Activated naive CD8-positive, alpha-beta T cell treated with anti-CD3 and anti-CD28 coated beads, Interleukin-2, amount 50 U/mL, for 16 hours (primary cell): ENCODE measurements at places on chromosomes 2 and 18.

DNA sequence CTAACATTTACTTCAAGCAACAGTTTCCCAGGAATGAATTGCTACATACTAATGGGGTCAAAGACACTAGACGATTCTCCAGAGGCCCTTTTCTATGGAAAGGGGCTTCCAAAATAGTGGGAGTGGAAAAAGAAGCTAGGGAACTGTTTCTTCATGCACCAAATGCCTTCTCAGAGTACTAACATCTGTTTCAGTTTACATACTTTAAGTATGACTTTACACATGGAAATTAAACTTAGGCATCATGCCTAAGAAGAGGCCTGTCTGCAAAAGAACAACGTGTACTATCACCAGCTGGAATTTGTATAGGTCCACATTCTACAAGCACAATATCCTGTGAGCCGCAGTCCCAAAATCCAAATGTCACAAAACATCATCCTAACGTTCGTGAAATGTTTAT lies 29.4 kb upstream of the WDR75 start:
- DNase-seq: no peak

GRCh38 chr2:166148500-166149400 lies 20.9 kb upstream of the SCN1A start:
- no peak for DNase-seq

DNA sequence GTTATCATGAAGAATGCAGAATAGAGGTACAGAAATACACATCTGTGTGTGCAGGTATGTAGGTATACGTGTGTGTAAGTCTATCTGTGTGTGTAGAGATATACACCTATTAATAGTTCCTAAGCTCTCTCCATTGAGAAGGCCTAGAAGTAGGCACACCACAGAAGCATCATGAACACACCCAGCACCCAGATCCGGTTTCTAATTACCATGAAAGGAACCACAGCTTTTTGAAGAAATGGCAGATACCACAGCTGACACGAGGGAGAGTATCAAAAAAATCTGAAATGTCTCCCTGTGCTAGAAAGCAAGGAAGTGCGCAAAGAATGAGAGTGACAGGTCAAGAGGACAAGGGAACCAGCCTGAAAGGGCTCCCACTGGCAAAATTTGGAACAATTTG lies 27.7 kb upstream of the AP1S3 start:
- DNase-seq: no peak

DNA sequence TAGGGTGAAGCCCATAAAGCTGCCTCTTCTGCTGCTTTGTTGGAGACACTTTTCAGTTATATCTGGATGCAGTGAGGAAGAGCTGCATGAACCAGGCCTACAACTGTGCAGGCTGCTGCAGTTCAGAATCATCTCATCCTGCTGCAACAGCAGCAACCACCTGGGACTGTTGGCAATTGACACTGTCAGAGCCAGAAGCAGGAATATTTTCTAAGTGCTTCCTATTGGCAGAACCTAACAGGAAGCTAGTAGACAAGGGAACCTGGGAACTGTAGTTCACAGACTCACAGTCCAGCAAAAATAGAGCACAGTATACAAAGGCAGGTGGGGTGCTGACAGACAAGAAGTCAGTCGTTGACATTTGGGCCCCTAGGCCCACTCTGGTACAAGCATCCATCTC lies 452.9 kb upstream of the SPRED2 start:
- no peak for DNase-seq

GRCh38 chr2:44692821-44693220 lies 248.7 kb upstream of the SIX3 start:
- DNase-seq: no peak

DNA sequence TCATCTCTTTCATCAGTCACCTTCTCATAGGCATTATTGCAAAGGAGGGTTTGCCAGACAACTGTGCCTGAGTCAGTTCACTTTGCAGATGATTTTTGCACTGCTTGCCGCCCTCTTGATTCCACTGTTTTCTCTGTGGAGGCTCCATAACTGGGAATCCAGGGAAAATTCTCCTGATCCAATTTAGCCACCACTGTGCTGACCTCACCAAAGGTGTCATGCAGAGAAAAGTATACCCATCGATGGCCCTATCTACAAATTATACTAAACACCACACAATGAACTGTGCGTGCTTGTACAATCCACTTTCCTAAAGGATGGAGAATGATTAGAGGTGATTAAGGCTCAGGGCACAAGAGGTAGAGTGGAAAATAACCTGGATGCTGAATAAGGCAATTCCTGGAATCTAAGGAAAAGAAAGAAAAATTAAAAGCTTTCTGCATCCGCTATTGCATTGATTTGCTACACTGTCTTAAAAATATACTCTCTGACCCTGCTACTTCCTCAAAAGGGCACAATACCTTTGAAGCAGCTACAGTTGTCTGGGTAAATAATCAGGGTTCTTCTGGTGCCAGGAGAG lies 409.4 kb downstream of the RIT2 start:
- no peak for DNase-seq

DNA sequence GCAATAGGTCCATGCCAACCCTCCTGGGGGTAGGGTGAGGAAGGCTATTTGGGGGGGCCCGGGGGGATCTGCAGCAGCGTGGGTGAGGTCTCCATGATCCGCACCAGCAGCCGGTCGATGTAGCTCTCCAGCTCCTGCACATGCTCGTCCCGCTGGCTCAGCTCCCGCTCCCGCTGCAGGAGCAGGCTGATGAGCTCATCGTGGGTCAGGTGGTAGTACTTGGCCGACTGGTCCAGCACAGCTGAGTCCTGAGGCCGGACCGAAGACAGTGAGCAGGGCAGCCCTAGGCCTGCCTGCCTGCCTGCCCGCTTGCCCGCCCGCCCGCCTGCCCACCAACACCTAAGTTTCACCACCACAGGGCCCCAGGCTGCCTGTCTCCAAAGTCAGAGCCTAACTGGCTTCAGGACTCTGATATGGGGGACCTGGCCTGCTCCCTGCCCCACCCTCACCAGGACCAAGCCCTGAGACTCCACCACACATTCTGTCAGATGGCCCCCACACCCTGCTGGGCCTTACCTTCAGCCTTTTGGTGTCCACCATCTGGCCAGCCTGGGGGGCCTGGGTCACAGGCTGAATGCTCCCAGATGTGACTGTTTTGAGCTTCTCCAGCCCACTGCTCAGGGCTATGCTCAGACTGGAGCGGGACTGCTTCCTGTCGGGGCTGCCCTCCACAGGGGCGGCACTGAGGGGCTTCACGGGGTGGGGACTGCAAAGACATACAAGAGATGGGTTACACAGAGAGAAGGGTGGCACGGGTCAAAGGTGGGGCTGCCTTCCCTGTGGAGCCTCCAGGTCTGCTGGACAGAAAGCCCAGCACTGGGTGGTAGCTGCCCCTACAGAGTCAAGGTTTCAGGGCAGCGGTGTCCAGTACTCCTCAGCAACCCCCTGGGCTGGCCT lies 4.2 kb upstream of the SFXN5 start:
- DNase-seq: no peak

DNA sequence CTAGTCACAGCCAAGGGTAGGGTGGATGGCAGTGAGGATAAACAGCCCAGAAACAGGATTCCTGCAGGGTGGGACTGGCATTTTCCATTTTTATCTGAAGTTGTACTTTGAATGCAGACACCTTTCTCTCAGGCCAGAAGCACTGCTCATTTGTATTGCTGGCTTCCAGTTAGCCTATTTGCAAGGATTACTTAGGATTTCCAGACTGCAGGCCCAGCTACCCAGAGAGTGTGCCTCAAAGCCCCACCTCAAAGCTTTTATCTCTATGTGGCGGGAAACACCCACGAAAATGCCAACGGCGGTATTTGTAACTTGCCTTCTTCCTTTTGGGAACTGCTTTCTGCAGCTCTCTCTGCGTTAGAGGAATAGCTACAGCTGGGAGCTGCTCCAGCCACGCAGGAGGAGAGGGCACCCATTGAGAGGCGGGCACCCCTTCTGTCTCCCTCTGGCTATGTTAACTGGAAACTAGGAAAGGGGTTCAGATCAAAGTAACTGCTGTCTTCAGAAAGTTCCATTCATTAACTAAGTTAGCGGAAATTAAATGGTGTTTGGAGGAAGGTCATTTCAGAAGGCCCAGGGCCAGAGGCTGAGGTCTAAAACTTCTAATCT lies 144.9 kb downstream of the TGIF1 start:
- no peak for DNase-seq

DNA sequence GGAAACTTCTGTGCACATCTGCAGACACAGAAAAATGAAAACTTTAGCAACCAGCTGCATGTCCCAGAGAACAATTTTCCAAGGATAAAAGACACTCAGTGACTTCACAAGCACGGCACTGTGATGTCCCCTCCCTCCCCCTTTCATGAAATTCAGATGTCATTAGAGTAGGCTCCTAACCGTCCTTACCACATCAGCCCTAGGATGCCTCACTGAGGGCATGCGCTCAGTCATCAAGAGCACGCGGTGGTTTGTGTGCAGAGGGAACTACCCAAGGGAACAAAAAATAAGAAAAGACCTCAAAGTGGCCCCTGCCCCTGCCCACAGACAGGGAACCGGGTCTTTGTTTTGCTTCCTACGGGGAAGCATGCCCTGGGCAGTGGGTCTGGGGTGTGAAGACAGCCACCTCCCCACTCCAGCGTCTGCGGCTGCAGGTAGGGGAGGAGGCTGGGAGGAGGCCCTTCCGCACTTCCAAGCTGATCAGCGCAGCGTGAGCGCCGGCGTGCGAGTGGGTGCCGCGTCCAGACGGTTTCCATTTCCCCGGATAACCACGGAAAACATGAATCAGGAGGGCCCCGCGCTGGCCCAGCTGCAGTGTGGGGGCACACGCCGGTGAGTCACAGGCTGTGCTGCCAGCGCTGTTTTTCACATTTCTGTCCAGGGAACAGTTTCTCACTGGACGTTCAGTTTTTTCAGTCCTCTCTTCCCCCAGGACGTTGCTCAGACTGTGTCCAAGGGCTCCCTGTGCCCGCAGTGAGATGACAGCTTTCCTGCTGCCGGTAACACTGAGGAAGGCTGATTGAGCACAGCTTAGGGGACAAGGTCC lies 70.6 kb downstream of the COPS8 start:
- peak; percentile 38 for DNase-seq

GRCh38 chr2:217208867-217209266 lies 349.0 kb upstream of the TNP1 start:
- DNase-seq: no peak

DNA sequence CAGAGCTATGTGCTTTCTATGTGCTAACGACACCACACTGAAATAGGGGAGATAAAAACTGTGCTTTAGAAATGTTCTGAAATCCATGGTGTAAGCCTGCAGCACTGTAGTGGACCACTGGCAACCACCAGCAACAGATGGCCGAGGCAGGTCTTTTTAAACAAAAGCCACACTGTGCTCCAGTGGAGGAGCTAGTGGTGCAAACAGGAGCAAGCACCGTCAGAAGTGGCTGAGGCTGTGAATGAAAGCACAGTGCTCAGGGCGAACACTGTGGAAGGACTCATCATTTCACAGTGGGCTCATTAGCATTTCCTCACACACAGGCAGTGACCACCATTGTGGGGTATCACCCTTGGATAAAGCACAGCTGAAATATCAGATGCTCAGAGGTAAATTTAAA lies 22.9 kb upstream of the MTX2 start:
- DNase-seq: no peak

DNA sequence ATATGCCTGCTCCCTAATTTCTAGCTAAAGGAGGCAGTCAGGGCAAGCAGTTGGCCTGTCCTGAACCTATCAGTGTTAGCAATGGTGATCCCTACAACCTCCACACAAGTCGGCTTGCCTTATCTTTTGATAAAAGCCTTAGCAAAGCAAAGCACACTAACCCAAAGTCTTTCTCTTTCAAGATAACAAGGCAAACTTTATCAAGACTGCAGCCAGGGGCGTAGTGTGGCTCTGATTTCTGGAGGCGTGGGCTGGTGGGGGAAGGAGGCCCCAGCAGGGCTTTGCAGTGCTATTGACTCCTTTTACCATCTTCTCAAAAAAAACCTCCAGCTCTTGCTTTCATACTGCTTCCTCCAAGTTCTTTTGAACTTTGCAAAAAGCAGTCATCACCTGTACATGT lies 40.2 kb upstream of the LAMA1 start:
- DNase-seq: no peak

GRCh38 chr18:8657873-8658470 lies 47.4 kb upstream of the MTCL1 start:
- no peak for DNase-seq

DNA sequence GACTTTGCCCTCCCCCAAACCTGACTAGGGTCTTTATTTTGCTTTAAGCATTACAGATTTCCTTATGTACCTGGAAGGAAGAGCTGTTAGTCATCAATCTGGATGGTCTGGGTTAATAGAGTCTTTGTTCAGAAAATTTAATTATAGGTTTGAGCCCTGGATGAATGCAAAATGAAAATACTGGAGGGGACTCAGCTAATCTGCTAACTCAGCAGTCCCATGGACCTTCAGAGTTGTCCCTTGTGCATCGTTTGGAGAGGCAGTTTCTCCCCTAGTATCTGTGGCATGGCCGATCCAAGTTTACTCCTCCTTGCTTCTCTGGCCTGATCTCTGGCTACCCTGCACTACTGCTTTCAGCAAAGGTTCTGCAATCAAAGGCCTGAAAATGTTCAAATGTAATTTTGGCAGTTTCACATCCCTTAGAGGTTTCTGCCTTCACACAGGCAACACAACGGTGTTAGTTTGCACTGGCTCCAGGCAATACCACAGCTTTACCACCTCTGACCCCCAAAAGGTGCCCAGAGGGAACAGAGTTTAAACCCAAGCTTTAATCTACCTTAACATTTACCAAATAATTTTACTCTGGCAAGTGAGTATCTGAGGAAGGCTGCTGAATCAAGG lies 134.3 kb downstream of the THADA start:
- DNase-seq: no peak
